HAP-1 (cell line): ENCODE measurements at places on chromosomes 2 and 18.
A peak's percentile ranks its signal among the peaks of the same experiment; 100 is the strongest.

GRCh38 chr18:21896732-21897336 is 156.2 kb downstream of the MIB1 start:
- no peak for DNase-seq

DNA sequence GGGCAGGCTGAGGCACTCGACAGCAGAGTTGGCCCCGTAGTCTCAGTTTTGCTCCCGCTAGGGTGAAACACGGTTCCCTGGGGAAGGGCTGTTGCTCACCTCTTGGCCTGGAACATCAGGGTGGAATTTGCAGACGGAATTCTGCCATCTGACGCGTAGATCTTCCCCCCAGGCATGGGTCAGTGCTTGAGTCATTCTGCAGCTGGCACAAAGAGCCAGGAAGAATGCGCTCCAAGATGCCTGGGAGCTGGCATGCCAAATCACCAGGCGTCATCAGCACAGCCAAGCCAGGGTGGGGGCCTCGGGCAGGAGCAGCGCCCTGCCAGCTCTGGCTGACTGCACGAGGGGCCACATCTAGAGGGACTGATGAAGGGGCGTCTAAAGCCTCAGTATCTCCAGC is 42.7 kb downstream of the ODC1 start:
- DNase-seq, result no peak

GRCh38 chr2:42758751-42759150 is 5.2 kb downstream of the OXER1 start:
- peak; percentile 68 for DNase-seq

- no peak for DNase-seq
Observed at GRCh38 chr2:47269316-47270232, 114.5 kb upstream of the STPG4 start.

DNA sequence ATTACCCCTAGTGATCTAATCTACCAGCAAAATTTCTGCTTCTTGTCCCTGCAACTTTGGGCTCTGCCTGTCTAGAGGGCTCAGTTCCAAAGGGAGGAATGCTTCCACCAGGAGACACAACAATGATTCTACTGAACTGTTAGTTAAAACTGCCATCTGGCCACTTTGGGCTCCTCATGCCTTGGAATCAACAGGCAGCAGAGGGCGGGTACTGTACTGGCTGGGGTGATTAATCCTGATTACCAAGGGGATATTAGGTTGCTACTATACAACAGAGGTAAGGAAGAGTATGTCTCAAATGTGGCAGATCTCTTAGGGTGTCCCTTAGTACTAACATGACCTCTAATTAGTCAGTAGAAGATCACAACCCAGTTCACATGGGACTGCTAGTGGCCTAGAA is 21.4 kb downstream of the HADHA start:
- no peak for DNase-seq
